ENCODE measurements at places on chromosomes 16 and 17.
A peak's percentile ranks its signal among the peaks of the same experiment; 100 is the strongest.

DNA sequence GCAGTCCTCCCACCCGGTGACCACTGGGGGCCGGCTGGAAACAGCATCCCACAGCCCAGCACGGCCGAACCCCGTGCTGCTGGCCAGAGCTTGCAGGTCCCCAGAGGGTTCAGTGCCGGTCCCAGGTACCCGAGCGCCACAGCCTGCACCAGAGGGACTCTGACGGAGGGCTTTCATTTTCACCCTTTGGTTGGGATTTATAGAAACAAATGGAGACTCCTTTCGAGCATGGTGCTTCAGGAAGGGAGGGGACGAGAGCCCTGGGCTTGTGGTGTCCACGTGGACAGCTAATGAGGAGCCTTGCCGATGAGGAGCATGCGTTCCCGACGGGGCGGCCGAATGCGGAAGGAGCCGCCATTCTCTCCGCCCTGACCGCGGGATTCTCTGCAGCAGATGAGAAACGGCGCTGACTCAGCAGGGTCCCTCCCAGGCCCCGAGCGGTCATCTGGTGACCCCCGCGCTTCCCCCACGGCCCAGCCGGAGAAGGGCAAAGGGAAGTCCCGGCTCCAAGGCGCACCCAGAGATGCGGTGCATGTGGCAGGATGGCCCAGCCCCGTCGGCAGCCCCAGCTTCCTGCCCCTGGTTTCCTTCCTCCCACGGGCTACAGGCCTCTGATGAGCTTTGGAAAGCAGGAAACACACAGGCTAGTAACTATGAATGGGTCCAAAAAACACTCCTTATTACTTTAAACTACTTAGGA, 9.8 kb downstream of the SLC38A10 start:
- DNase-seq: peak; percentile 46

GRCh38 chr16:583470-583814, 6.4 kb upstream of the RAB40C start:
- no peak for DNase-seq

GRCh38 chr16:58655215-58655596, 25.6 kb upstream of the CNOT1 start:
- no peak for DNase-seq

DNA sequence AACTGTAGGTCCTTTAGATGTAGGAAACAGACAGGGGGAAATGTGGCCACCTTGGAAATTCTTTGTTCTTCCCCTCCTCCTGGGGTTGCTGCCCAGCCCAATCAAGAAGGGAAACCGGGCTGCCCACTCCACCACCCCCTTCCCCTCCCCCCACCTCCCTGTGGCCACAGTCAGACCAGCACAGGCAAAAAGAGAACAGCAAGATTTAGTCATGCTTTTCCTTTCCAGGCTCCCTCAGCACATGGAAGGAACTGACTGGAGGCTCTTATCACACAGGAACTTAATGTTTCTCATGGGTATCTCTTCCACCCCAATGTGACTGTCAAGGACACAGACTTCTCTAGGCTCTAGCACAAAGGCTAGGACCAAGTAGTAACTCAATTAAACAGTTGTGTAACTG, 3.0 kb upstream of the CCL1 start:
- DNase-seq: no peak

DNA sequence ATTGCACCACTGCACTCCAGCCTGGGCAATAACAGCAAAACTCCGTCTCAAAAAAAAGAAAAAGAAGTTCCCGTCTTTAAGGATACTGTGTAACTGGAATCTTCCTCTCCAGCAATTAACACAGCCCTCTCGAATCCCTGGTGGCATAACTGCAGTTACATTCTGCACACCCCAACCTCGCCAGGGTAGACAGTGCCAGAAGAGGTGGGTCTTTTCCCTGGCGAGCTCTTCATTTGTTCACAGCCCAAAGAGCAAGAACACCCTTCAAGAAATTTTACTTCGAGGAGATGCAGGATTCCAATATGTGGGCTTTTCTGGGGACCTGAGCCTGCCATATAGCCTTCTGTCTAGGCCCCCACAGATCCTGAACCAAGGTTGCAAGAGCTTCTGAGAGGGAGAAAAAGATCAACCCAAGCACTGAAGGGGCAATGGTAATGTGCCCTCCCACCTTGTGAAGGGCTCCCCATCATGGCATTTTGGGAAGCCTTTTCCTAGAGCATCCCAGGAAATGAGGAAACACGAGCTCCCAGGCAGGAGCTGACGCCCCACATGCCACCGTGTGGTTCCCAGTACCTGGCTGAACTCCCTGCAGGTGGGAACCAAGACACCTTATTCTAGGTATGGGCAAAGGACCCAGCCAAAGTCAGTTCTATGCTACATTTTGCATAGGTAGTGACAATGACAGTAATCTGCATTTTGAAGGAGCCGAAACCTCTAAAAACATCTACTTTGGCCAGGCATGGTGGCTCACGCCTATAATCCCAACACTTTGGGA, 26.9 kb downstream of the TK2 start:
- no peak for DNase-seq

DNA sequence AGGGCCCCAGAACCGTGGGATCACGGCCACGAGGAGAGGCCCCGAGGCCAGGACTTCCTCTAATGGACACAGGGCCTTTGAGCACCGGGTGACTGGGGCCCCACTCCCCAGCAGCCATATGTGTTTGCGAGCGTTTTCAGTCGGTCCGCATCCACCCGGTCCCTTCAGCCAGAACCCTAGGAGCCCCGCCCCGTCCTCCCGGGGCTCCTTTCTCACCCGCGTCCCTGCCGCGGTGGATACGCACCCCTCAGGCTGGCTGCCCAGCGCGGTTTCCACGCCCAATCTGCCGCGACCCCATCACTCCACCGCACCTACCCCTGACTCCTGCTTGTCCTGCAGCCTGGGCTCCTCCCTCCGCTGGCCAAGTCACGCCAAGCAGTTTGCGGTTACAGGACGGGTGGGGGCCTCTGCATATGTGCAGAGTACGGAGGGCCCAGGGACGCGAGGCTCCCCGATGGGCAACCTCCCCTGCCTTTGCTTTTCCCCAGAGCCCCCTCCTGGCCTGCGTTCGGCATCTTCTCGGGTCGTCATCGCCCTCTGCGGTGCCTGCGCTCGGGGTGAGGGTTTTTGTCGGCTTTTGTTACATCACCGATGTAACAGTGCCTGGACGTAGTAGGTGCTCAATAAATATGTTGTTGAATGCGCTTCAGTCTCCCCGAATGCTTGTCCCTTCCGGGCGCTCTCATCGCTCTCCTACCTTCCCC, 1.0 kb upstream of the TTYH2 start:
- DNase-seq: no peak

DNA sequence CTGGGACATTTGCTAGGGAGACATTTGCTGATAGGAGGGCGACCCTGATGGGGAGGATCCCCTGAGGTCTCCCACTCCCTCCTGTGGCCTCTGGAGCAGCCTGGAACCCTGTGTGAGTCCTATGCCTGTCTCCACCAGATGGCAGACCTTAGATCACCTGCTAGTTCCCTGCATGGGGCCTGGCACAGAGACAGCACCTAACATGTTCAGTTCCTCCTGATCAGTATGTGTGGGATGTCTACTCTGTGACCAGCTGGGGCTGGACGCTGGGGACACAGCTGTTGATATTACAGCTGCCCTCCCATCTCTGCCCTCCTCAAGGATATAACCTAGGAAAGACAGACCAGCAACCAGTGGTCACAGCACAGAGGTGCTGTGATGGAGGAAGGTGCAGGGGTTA, 1.1 kb upstream of the ADCY7 start:
- DNase-seq: no peak

DNA sequence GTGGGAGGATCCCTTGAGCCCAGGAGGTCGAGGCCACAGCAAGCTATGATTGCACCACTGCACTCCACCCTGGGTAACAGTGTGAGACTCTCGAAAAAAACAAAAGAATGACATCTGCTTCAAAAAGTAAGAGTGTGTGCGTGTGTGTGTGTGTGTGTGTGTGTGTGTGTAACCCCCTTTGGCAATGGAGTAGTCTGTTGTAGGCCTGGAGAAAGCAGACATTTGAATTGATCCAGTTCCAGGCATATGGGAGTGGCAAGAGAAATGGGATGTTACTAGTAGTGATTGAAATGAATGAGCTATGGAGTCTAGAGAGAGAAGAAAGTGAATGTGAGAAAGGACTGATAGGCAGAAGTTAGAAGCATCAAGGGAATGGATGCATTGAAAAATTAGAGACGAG, 9.9 kb downstream of the CASC3 start:
- DNase-seq: no peak

DNA sequence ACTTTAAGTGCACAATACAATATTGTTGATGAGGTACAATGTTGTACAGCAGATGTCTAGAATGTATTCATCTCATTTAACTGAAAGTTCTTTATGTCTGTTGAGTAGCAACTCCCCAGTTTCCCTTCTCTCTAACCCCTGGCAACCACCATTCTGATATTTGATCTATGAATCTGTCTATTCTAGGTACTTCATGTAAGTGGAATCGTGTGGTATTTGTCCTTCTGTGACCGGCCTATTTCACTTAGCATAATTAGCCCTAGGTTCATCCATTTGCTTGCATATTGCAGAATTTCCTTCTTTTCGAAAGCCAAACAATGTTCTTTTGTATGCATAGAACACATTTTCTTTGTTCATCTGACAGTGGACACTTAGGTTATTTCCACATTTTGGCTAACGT, 10.8 kb downstream of the RGS9 start:
- no peak for DNase-seq

DNA sequence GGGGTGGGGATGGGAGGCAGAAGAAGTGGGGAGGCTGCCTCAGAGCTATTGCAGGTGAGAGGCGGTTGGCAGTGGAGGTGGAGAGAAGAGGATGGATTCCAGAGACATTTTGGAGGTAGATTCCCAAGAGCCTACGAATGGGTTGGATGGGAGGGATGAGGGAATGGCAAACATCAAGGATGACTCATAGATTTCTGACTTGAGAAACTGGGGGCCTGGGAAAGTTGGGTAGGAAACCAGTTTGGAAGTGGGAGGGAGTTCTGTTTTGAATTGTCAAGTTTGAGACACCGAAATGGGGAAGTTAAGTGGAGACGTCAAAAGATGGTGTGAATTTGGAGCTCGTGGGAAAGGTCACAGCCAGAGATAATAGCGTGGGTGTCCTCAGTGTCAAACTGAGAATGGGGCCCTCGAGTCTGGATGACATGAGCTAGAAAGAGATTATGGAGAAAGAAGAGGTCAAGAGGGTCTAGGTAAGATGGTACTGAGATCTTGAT, 6.2 kb upstream of the CYLD start:
- DNase-seq: no peak
